ENCODE measurements at places on chromosomes 4 and X.

DNA sequence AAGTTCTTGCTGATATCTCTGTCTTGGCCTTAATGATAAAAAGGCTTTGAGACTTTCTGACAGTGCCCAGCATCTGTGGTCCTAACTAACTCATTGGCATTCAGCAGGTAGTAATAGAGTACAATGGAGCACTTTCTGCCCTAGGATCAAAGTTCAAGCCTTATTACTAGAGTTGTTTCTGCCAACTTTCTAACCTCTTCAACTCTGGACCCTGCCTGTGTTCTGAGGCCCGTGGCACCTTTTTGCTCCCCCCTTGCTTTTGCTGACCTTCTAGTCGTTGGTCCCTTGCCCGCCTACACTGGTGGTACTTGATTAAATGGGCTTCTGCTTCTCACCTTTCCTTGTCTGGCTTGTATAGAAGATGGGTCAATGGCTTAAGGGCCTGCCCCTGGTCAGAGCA is 126.3 kb downstream of the PPARGC1A start:
- DNase-seq: no peak
- no peak overlapping the region for H3K4me3 ChIP-seq
- H3K27me3 ChIP-seq: no peaks in the 10 kb centered on the region
- no peaks in the 10 kb centered on the region for H3K4me1 ChIP-seq
- no peak overlapping the region for H3K27ac ChIP-seq

DNA sequence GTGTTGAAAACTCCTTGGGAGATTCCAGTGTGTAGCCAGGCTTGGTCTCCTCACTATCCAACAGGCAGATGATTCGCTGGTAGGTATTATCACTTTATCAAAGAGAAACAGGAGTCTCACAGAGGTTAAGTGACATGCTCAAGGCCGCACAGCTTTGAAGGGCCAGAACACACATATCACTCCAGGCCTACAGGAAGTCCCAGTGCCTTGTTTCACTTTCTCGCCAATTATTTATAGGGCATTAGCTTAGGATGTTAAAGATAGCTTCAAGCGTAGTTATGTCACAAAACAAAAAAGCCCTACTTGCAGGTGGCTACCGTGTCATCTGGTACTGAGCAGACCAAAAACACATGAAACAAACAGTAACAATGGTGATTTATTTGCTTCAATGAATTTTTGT is 13.2 kb downstream of the ATP8A1 start:
- no peak overlapping the region for H3K27ac ChIP-seq
- H3K4me3 ChIP-seq: no peak overlapping the region
- no peaks in the 10 kb centered on the region for H3K4me1 ChIP-seq
- DNase-seq: no peak
- no peaks in the 10 kb centered on the region for H3K36me3 ChIP-seq

DNA sequence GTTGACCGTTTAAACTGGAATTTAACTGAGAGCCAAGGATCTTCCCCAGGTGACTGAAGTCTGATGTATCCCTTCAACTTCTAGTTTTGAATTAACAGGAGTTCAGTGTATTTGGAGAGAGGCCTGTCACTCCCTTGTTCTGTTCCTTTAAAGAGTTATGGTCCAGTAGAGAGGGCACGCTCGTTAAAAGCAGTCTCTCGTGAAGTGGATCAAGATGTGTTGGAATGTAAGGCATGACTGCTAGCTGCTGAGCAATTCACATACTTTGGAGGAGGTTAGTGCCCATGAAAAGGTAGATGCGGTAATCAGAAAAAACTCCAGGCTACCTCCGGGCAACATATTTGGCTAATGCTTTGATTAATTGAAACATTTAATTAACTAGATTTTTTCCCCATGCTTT is 65.7 kb downstream of the SHROOM2 start:
- DNase-seq: no peak
- no peak overlapping the region for H3K4me3 ChIP-seq
- H3K36me3 ChIP-seq: no peaks in the 10 kb centered on the region
- H3K27ac ChIP-seq: no peak overlapping the region
- H3K4me1 ChIP-seq: no peaks in the 10 kb centered on the region
- no peaks in the 10 kb centered on the region for H3K27me3 ChIP-seq

GRCh38 chrX:103151799-103152198 is 58.9 kb upstream of the NXF3 start:
- no peak overlapping the region for H3K4me3 ChIP-seq
- H3K36me3 ChIP-seq: no peaks in the 10 kb centered on the region
- no peaks in the 10 kb centered on the region for H3K4me1 ChIP-seq
- H3K27me3 ChIP-seq: no peaks in the 10 kb centered on the region

DNA sequence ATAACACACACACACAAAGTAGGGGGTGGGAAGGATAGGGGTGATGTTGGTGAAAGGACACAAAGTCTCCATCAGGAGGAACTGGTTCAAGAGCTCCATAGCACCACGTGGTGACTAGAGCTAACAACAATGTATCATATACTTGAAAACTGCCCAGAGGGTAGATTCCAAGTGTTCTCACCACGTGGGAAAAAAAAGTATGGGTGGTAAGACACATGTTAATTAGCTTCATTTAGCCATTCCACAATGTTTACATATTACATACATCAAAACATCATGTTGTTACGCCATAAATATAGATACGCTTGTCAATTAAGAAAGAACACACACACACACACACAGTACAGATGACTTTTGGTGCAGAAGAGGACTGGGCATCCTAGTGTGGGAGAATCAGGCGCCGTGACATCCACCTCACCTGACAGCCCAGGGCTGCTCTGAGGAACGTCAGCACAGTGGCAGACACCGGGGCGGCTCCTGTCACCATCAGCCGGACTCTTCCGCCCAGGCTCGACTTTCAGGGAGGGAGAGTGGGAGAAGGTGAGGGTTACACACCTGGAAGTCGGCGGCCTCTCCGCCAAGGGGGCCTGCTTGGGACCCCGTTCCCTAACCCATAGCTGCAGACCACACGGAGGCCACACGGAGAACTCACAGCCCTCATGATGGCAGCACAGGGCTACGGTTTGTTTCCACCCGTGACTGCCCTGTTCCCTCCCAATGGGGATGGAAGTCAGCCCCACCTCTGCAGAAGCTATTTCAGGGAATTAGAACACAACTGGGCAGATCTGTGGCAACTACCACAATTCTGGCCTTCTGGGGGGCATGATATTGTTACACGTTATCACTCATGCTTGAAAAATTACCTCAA is 31.8 kb upstream of the CENPU start:
- no peaks in the 10 kb centered on the region for H3K27me3 ChIP-seq
- peaks cover 6% of the 10 kb centered on the region for H3K4me1 ChIP-seq
- no peak for DNase-seq
- no peak overlapping the region for H3K27ac ChIP-seq

DNA sequence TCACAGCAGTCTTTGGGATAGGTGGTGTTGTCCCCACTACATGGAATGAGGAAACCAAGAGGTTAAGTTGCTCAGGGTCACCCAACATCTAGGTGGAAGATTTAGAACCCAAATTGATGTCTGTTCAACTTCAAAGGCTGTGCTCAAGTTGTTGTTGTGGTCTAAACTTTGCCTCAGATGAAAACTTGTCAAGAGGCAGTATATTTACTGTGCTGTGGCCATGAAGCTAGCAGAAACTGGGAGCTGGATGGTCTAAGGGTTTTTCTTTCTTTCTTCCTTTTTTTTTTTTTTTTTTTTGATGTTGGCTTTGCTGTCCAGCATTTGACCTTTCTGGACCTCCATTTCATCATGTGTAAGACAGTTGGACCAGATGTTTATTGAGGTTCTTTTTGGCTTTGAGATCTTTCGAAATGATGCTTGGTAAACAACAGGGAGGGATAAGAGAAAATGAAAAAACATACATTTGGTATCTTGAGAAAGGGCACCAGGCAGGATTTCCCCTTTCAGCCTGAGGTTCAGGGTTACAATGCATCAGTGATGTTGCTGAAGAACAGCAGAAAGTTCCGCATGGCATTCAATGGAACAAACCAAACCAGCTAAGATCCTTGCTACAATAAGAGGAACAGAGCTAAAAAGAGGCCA is 166.2 kb upstream of the RPS6KA3 start:
- no peaks in the 10 kb centered on the region for H3K27me3 ChIP-seq
- no peak overlapping the region for H3K4me3 ChIP-seq
- no peaks in the 10 kb centered on the region for H3K4me1 ChIP-seq
- DNase-seq: no peak

DNA sequence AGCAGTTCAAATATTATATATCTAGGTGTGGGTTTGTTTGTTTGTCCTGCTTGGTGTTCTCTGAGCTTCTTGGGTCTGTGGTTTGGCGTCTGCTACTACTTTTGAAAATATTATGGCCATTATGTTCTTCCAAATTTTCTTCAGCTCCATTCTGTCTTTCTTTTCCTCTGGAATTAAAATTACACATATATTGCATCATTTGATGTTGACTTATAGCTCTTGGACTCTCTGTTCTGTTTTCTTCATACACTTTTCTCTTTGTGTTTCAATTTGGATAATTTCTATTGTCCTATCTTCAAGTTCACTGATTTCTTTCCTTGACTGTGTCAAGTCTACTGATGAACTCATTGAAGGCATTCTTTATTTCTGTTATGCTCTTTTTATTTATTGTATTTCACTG is 65.2 kb upstream of the ZNF81 start:
- H3K27me3 ChIP-seq: no peaks in the 10 kb centered on the region
- H3K4me3 ChIP-seq: no peak overlapping the region
- no peak for DNase-seq
- H3K36me3 ChIP-seq: no peaks in the 10 kb centered on the region
- H3K27ac ChIP-seq: no peak overlapping the region
- H3K4me1 ChIP-seq: no peaks in the 10 kb centered on the region

DNA sequence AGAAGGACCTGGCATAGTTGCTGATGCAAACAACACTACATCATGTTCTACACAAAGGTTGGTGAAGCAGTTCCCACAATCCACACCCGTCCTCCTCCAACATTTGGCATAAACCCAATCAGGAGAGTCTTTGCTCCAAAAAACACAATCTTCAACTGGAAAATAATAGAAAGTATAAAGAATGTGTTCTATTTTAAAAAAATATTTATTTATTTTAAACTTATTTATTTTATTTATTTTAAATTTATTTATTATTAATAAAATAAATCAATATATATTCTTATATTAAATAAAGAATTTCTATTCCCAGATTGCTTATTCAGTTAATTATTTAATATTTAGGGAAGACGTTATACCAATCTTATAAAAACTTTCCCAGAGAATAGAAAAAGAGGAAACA is 1753.7 kb upstream of the AGA start:
- DNase-seq: no peak
- H3K4me3 ChIP-seq: no peak overlapping the region

GRCh38 chr4:19195696-19196095 is 1056.0 kb upstream of the SLIT2 start:
- no peaks in the 10 kb centered on the region for H3K27me3 ChIP-seq
- H3K36me3 ChIP-seq: no peaks in the 10 kb centered on the region
- no peaks in the 10 kb centered on the region for H3K4me1 ChIP-seq
- no peak overlapping the region for H3K27ac ChIP-seq

DNA sequence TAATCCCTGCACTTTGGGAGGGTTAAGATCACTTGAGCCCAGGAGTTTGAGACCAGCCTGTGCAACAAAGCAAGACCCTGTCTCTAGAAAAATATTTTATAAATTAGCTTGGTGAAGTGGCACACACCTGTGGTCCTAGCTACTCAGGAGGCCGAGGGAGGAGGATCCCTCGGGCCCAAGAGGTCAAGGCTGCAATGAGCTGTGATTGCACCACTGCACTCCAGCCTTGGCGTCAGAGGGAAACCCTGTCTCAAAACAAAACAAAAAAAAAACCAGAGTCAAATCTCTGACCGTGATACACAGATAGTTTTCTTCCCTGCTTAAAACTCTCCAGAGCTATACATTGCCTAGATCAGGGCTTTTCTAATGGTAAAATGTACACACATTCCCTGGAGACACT is 53.5 kb downstream of the CHST7 start:
- no peak for DNase-seq
- H3K27ac ChIP-seq: peak overlapping the region; percentile 14
- H3K27me3 ChIP-seq: no peaks in the 10 kb centered on the region
- peaks cover 15% of the 10 kb centered on the region for H3K4me1 ChIP-seq

DNA sequence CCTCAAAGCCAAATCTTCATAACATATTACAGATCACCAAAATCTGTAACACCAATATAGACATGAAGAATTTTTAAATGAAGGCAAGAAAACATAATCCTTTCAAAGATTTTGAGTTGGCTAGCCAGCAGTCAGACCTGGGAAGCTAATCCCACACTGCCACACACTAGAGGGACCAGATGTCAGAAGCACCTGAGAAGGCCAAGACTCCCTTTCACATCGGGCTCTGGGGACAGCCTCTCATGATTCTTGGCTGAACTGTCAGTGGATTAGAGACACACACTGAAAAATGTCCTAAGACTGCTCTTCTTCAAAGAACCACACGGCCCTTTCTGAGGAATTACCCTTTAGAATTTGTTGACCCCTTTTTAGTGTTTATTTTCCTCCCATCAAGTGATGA is 28.2 kb upstream of the SPATA4 start:
- no peaks in the 10 kb centered on the region for H3K27me3 ChIP-seq
- DNase-seq: no peak
- no peak overlapping the region for H3K27ac ChIP-seq

- no peaks in the 10 kb centered on the region for H3K4me1 ChIP-seq
- H3K27me3 ChIP-seq: no peaks in the 10 kb centered on the region
- no peaks in the 10 kb centered on the region for H3K36me3 ChIP-seq
- DNase-seq: no peak
- no peak overlapping the region for H3K27ac ChIP-seq
- H3K4me3 ChIP-seq: no peak overlapping the region
Measured at GRCh38 chrX:139297638-139298037, 232.9 kb upstream of the F9 start.

GRCh38 chr4:25884031-25884782 is 21.4 kb upstream of the SEL1L3 start:
- H3K27ac ChIP-seq: no peak overlapping the region
- no peak overlapping the region for H3K4me3 ChIP-seq
- H3K4me1 ChIP-seq: no peaks in the 10 kb centered on the region
- peaks cover 3% of the 10 kb centered on the region for H3K27me3 ChIP-seq
- H3K36me3 ChIP-seq: no peaks in the 10 kb centered on the region

- DNase-seq: no peak
- H3K36me3 ChIP-seq: no peaks in the 10 kb centered on the region
- H3K27me3 ChIP-seq: no peaks in the 10 kb centered on the region
- H3K4me3 ChIP-seq: no peak overlapping the region
Measured at GRCh38 chr4:86855572-86855971, 6.4 kb upstream of the SLC10A6 start.

DNA sequence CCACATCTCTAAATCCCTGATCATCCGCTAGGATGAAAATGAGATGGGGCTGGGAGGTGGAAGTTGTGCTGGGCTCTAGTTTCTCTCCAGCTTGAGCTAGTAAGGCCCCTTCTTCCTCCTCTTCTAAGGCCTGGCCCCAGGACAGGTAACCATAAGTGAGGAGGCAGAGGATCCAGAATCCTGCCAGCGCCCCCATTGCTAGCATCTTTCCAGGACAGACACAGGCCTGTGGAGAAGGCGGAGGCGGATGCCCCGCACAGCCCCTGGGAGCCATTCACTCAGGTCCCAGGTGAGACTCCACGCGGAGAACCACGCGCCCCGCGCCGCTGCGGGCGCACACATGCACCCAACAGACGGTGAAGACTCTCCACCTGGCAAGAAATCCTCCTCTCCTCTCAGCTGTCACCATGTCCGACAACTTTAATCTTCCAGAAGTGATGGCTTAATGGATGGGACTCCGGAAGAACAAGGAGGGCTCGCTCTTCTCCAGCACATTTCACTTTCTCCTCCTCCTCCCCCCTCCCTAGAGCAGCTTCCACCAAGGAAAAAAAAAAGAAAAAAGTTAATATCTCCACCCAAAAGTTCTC is 793 bp downstream of the ARSJ start:
- H3K27me3 ChIP-seq: no peaks in the 10 kb centered on the region
- peaks cover 21% of the 10 kb centered on the region for H3K4me1 ChIP-seq
- H3K36me3 ChIP-seq: no peaks in the 10 kb centered on the region
- DNase-seq: no peak
- H3K27ac ChIP-seq: peak overlapping the region; percentile 71

- H3K27ac ChIP-seq: no peak overlapping the region
- H3K27me3 ChIP-seq: no peaks in the 10 kb centered on the region
- no peak for DNase-seq
- no peaks in the 10 kb centered on the region for H3K36me3 ChIP-seq
Measured at GRCh38 chr4:139910106-139910505, 243.9 kb downstream of the MAML3 start.
